ENCODE measurements at places on chromosomes 3 and 15. TPM values are rescaled to one million over a fixed set of nuclear protein-coding genes. Genes with fewer than 3 reads are reported as not detected.

DNA sequence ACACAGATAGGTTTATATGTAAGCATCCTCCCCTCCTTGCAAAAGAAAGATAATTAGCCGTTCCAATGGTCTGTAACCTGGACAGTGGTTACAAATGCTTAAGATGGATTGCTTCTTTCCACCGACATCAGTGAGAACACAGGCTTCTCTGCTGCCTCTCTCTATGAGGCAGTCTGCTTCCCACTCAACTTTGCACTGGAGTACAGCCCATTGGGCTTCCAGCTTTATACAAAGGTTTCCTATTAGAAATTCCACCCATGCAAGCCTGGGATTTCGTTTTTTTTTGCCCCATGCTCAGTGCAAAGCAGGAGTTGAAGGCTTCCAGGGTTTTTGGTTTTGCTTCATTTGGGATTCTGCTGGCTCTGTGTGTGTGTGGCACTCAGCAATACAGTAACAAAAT is 47.3 kb upstream of the C3orf22 start:
- no peak overlapping the region for H3K27ac ChIP-seq
- H3K4me3 ChIP-seq = no peak overlapping the region
- no peak for DNase-seq
- no peaks in the 10 kb centered on the region for H3K36me3 ChIP-seq

DNA sequence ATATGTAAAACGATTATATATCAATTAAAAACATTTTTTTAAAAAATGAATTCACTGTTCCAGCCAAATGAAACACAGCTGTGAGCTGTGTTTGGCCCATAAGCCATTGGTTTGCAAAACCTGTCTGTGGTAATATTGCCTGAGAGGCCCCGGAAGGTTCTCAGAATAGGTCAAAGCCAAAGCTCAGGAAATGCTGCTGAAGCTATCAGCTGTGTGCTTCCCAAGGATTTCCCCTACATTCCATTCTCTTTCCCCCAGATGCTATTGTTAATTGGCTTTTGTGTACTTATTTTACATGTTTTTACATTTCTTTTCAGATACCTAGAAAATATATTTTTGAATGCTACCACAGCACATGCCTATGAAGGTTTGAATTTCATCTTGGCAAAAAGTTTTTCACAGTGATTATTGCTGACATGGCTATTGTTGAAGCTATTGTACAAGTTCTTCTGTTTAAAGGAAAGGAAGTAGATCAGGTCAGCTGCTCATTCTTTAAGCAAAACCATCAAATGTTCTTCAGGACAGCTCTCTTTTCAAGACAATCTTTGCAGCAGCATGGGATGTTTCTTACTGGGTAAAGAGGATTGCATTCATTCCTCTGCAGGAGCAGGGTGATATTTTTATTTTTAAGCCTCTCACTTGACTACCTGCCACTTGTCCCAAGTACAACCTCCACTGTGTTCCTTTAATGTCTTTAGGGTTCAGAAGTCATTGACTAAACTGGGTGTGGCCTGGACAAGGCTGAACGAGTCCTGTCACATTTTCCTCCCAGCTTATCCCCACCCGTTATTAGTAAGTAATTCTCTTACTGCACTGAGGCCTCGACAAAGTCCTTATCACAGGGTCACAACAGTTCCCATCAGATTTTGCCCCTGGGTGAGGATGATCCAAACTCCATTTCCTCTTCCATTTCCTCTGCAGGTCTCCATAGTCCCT is 26.3 kb upstream of the BNC1 start:
- H3K4me3 ChIP-seq = no peak overlapping the region
- H3K36me3 ChIP-seq = no peaks in the 10 kb centered on the region
- DNase-seq = no peak
- H3K27ac ChIP-seq = no peak overlapping the region
- no peaks in the 10 kb centered on the region for H3K27me3 ChIP-seq
- H3K4me1 ChIP-seq = peaks cover 4% of the 10 kb centered on the region

GRCh38 chr15:64926661-64927060 is 15.0 kb downstream of the ANKDD1A start:
- H3K36me3 ChIP-seq = no peaks in the 10 kb centered on the region
- H3K4me3 ChIP-seq = no peak overlapping the region
- H3K27ac ChIP-seq = no peak overlapping the region
- no peak for DNase-seq

GRCh38 chr3:69724722-69725435 is 14.4 kb upstream of the MITF start:
- H3K4me3 ChIP-seq = no peak overlapping the region
- H3K36me3 ChIP-seq = no peaks in the 10 kb centered on the region
- H3K27me3 ChIP-seq = no peaks in the 10 kb centered on the region
- no peak overlapping the region for H3K27ac ChIP-seq

GRCh38 chr15:93209690-93210445 is 120.9 kb upstream of the RGMA start:
- DNase-seq = no peak
- H3K4me1 ChIP-seq = peaks cover 8% of the 10 kb centered on the region
- no peak overlapping the region for H3K4me3 ChIP-seq

GRCh38 chr15:74380361-74381189 is 13.1 kb upstream of the CYP11A1 start:
- no peaks in the 10 kb centered on the region for H3K36me3 ChIP-seq
- no peak for DNase-seq
- H3K4me3 ChIP-seq = no peak overlapping the region
- peaks cover 21% of the 10 kb centered on the region for H3K4me1 ChIP-seq

DNA sequence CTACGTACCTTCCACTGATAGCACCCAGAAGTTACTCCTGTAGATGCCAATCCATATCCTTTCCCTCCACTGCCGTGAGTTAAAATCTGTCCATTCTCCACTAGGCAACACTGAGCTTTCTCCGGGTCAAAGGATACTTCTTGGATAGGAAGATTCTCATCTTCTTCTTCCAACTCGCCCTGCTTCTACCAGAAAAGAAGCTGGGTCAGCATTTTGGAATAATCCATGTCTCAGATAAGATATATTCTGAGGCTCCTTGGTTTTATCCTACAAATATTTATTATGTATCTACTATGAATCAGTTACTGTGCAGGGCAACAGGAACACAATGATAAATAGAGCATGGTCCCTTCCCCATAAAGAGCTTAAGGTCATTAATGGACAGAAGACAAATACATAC is 89.2 kb downstream of the FBXL22 start:
- DNase-seq = no peak
- H3K4me1 ChIP-seq = no peaks in the 10 kb centered on the region
- no peak overlapping the region for H3K4me3 ChIP-seq
- no peaks in the 10 kb centered on the region for H3K27me3 ChIP-seq

- H3K4me1 ChIP-seq = peaks cover 42% of the 10 kb centered on the region
- H3K27me3 ChIP-seq = no peaks in the 10 kb centered on the region
- H3K36me3 ChIP-seq = no peaks in the 10 kb centered on the region
- no peak overlapping the region for H3K4me3 ChIP-seq
- no peak for DNase-seq
Measured at GRCh38 chr3:127691489-127691888, 18.7 kb downstream of the ABTB1 start.

DNA sequence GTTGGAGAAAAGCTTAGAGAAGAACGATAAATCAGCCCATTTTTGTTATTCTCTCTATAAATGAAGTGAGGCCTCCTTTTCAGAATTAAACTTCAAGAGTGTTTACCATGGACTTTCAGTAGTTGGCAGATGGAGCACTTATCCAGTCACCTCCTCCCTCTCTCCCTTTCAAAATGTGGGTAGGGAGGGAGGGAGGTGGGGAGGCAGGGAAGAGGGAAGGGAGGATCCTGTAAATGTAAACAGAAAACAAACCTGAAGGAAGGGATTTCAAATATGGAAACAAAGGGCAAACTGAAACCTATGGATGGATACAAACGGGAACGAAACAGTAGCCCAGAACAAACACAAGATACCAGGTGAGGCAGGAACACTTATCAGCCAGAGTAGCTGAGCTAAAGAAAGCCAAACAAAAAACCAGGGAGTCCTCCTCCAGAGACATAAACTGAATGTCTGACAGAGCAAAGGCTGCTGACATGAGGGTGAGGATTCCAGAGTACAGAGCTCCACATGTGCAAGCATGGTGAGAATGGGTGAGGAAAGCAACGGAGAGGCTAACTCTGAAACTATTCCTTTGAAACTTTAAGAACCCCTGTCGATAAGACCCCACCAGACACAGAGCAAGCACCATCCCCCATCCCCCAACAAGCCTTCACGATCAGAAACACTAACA is 41.0 kb upstream of the GP5 start:
- peaks cover 77% of the 10 kb centered on the region for H3K36me3 ChIP-seq
- no peaks in the 10 kb centered on the region for H3K4me1 ChIP-seq
- no peaks in the 10 kb centered on the region for H3K27me3 ChIP-seq
- DNase-seq = no peak
- no peak overlapping the region for H3K27ac ChIP-seq
- H3K4me3 ChIP-seq = no peak overlapping the region

- no peak overlapping the region for H3K27ac ChIP-seq
- H3K36me3 ChIP-seq = peaks cover 8% of the 10 kb centered on the region
- H3K4me3 ChIP-seq = no peak overlapping the region
- peaks cover 41% of the 10 kb centered on the region for H3K4me1 ChIP-seq
- H3K27me3 ChIP-seq = no peaks in the 10 kb centered on the region
Measured at GRCh38 chr15:71811752-71812735, 1.7 kb downstream of the NR2E3 start.

DNA sequence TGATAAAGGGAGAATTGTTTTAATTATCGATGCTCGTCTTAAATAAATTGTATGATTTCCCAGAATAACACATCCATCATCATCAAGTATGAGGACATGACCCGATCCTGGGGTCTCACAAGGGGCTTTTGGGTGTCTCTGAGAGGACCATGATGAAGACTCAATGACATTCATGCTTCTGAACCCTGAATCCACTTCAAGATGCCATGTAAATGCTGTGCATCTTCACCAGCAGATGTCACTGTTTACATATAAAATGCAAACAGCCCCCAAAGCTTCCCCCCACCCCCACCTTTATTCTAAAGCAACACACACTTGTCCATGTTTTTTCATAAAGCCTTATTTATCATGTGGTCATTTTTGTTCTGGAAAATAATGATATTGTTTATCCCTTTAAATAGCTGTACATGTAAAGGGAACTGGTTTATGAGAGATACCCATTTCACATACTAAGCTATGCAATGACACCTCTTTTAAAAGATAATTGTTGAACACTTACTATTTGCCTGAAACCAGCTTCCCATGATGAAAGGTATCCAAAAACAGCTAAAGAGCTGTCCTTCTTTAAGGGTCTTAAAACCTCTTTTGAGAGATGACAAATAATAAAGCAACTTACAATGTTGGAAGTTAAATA is 69.7 kb upstream of the UBE3A start:
- H3K4me3 ChIP-seq = no peak overlapping the region
- no peaks in the 10 kb centered on the region for H3K36me3 ChIP-seq
- DNase-seq = peak; percentile 66
- H3K27me3 ChIP-seq = no peaks in the 10 kb centered on the region
- H3K4me1 ChIP-seq = peaks cover 11% of the 10 kb centered on the region

DNA sequence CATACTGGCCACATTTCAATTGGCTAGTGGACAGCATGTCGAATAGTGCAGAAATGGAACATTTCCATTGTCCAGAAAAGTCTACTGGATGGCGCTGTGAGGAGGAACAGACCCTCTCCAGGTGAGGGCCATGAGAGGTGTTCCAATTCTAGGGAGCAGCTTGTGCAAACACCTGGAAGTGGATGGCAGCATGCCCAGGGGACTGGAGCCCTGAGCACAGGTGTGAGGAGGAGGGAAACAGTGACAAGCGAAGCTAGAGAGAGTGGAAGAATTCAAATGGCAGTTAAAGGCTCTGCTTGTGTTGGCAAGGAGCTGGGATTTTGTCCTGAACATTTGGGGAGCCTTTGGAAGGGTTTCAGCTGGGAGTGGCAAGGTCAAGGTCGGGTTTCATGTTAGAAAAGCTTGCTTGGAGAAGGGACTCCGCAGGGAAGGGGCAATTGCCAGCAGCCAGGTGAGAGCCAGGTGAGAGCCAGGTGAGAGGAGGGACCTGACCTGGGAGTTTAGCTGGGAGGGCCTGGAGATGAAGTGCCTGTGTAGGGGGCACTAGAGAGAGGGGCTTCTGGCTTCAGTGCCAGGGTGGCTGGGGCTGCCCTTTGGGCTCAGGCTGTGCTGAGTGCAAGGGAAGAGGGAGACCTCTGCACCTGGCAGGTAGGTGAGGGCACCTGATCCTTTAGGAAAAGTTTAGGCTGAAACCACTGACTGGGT is 93.8 kb downstream of the LINGO1 start:
- H3K4me3 ChIP-seq = no peak overlapping the region
- DNase-seq = no peak

DNA sequence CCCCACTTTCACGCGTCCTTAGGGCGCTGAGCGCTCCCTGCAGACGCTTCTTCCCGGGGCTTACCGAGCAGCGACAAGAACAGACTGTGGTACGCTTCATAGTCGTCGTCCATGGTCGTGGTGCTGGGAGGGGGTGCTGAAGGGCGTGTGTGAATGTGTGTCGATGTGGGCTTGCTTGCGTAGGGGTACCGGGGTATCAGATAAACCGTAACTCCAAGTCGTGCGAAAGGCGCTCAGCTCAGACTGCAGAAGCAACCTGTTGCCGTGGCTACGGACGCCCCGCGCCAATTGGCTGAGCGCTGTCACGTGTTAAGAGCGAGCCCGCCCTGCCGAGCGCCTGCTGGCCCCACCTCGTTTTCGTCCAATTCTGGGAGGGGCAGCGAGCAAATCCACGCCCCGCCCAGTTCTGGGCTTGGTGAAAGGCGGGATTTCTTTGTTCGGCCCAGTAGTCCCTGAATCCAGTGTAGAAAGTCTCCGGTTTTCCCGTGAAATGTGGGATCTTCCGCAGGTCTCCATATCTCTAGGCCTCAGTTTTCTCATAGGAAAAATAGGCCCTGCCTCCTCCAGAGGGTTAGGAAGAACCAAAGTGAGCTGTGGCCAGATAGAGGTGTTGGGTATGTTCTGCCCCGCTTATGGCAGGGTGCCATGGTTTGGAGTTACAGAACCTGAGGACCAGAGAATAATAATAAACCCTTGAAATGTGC is at the start of gene EFCAB12:
EFCAB12 (minus strand) TSS at position 261 of the 704 bp plus-strand sequence; CDS start at position 113, 148 bp downstream.
- no peak within 1 kb of the TSS for H3K27ac ChIP-seq
- peaks cover 40% of the 10 kb centered on the region for H3K36me3 ChIP-seq
- H3K4me1 ChIP-seq = no peaks in the 10 kb centered on the region
- no peak within 1 kb of the TSS for H3K4me3 ChIP-seq

DNA sequence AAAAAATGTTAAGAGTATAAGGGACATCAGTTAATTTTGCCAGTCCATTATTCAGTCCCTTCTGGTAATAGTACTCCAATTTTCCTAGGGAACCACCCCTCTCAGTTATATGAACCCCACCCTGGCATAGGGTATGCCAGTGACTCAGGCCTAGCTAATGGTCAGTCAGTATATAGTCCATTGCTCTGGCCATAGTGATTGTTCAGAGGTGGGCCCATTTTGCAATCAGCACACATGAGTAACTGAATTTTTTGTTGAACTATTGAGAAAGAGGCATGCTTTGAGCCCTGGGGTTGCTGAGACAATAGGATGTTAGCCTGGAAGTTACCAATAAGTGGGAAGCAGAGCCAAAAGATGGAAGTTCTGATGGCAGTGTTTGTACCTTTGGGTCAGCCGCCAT is 4.1 kb downstream of the LRCH3 start:
- no peaks in the 10 kb centered on the region for H3K27me3 ChIP-seq
- no peak overlapping the region for H3K27ac ChIP-seq
- H3K36me3 ChIP-seq = 0 out of 2 replicates have a peak, but pooled peaks cover 2% of the 10 kb centered on the region
- no peak overlapping the region for H3K4me3 ChIP-seq

GRCh38 chr3:187186375-187186774 is 10.9 kb upstream of the RTP1 start:
- no peak overlapping the region for H3K27ac ChIP-seq
- H3K27me3 ChIP-seq = no peaks in the 10 kb centered on the region
- no peaks in the 10 kb centered on the region for H3K36me3 ChIP-seq
- no peak for DNase-seq

The TGM5 gene
- total RNA-seq = not detected

The PCLAF gene
- 605 TPM for total RNA-seq

The MTMR10 gene
- 10.6 TPM for total RNA-seq

The IL17RD gene
- 38.4 TPM for total RNA-seq

All from SJCRH30 (cell line).